Stimulated activated CD8-positive, alpha-beta memory T cell treated with anti-CD3 and anti-CD28 coated beads, Interleukin-7, amount 100 ng/mL, for 24 hours (primary cell): ENCODE measurements at places on chromosomes 2 and 18.

DNA sequence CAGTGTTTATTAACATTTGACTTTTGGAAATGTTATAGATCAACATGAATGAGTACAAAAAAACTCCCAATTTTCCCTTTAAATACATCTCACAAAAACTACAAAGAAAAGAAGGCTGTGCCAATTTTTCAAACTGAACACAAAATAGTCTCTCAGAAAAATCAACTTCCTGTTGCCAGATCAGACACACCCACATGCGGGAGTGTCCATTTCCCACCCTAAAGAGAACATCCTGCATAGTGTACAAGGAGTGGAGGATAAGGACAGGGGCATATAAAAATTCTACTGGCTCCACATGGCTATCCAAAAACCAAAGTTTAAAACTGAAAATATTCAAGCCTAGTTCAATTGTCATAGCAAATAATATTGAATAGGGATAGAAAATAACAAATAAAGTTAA lies 165.3 kb downstream of the ATAD2B start:
- DNase-seq, result no peak

DNA sequence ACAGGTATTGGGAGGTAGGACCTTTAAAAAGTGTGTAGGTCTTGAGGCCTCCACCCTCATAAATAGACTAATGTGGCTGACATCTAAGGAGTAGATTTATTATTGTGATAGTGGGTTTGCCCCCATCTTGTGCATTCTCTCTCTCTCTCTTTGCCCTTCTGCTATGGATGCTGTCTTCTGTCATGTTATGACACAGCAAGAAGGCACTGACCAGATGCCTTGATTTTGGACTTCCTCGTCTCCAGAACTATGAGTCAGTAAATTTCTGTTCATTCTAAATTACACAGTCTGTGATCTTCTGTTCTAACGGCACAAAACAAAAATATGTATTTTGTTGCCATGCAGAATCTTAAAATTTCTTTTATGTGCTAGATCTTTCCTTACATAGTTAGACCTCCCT lies 66.9 kb downstream of the ATAD2B start:
- no peak for DNase-seq

DNA sequence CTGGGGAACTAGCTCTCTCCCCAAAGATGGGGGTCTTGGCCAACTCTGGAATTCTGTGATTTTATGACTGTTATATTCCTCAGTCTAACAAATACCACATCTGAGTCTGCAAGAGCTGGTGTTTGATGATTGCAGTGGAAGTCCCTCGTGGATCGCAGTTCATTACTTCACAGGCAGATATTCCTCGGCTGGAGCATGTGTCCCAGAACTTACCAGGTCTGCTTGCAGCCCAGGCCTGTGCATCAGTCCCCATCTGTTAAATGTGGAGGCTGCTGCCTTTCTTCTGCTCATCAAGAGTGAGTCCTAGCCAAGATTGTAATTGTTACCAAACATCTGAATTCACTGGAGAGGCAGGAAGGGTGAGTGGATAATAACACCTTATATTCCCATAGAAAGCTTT lies 55.5 kb downstream of the PRKCE start:
- DNase-seq, result no peak

DNA sequence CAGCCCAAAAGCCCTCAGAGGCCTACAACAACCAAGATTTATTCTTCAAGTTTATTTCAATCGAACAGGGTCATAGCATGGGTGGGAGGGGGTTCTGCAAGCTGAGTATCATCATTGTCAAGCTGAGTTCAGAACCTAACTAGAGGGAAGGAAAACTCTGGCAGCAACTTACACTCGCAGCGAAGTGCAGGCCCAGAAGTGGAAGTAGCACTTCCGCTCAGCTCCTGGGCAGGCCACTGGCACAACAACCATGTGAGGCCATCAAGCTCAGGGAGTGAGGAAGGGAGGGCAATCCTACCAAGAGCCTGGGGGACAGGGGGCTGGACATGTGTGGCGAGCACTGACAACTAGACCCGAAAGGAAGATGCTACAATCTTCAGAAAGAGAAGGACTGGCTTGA lies 4.8 kb downstream of the UXS1 start:
- no peak for DNase-seq

DNA sequence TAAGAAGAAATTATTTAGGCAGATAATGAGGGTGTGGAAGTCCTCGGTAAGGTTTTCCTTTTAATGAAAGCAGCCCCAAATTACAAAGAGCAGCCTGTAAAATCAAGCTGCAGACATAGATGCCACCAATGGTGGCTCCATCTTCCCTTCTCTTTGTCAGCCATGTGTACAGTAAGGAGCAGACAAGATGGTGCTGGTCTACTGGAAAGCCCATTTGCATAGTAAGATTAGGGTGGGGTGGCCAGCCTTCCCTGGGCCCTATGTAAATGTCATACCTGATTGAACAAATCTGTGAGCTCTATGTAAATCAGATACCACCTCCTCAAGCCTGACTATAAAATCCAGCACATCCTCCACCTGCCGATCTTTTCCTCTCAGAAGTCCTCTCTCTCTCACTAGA lies 154.4 kb upstream of the SERTAD2 start:
- DNase-seq, result no peak

GRCh38 chr2:46030330-46030729 lies 266.9 kb upstream of the EPAS1 start:
- no peak for DNase-seq

DNA sequence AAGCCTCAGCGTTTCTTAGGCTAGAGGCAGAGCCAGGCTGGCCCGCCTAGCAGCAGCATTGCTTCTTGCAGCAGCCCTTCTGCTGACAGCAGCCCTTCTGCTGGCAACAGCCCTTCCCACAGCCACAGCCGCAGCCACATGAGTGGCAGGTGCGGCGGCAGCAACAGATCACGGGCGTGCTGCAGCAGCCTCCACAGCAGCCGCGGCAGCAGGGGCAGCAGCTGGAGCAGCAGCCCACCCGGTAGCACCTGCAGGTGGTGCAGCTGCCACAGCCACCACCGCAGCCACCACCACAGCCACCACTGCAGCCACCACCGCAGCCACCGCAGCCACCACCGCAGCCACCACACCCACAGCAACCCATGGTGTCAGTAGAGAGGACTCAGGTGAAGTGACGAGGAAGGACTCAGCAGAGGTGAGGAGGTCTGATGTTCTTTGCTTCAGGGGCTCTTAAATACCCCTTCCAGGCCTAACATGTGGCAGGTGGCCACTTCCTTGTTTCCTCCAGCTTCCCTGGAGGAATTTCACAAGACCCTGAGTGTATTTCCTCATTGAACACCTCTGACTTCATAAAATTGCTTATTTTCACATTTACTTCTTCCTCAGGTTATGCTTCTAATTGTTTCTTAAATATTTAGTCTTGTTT lies at the start of gene SCYGR6:
Gene SCYGR6, minus strand, starts transcription at position 364 of the 646 bp plus-strand sequence. Its CDS starts 0 bp downstream, at position 364.
- no peak for DNase-seq

DNA sequence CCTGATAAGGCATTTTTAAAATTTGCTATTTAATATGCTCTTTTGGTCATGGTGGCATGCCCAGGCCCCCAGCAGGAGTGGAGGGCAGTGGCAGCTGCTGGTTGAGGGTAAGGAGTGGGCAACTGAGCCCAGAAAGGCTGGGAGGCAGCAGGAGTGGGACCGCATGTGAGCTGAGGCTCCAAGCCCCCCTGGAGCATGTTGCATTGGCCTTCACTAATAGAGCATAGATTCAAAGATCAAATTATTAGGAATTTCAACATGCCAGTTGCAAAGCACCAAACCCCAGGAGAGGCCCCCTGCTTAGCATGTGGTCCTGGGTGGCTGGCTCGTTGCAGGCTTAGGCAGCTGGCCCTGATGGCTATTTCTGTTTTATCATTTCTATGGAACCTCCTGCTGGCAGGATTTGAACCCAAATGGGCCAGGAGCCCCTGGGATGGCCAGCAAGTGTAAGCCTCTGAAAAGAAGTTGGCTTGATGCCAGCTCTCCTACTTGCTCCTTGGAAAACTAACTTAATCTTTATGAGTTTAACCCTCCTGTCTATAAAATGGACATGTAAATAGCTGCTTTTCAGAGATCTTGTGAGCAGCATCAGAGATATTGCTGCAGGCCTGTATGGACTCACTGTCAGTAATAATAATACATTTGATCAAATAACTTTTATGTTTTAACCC lies 42.1 kb upstream of the TMEM131 start:
- no peak for DNase-seq

DNA sequence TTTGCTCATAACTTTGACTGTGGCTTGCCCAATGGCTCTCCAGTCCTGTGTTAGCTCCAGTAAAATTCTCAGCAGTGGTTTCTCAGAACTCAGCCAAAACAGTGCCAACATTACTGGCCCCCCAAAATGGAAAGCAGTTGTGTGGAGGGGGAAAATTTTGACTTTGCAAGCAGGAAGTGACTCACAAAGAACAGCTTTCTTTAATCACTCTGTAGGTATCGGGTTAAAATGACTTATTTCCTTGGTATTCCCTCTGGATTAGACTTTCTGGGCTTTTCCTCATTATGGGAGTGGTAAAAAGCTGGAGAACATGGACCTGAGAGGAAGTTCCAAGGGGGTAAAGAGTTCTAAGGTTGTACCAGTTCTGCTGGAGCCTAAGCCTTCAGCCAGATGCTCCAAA lies 175.7 kb upstream of the RND3 start:
- DNase-seq, result no peak

GRCh38 chr2:85397925-85398331 lies 12.2 kb downstream of the CAPG start:
- no peak for DNase-seq

DNA sequence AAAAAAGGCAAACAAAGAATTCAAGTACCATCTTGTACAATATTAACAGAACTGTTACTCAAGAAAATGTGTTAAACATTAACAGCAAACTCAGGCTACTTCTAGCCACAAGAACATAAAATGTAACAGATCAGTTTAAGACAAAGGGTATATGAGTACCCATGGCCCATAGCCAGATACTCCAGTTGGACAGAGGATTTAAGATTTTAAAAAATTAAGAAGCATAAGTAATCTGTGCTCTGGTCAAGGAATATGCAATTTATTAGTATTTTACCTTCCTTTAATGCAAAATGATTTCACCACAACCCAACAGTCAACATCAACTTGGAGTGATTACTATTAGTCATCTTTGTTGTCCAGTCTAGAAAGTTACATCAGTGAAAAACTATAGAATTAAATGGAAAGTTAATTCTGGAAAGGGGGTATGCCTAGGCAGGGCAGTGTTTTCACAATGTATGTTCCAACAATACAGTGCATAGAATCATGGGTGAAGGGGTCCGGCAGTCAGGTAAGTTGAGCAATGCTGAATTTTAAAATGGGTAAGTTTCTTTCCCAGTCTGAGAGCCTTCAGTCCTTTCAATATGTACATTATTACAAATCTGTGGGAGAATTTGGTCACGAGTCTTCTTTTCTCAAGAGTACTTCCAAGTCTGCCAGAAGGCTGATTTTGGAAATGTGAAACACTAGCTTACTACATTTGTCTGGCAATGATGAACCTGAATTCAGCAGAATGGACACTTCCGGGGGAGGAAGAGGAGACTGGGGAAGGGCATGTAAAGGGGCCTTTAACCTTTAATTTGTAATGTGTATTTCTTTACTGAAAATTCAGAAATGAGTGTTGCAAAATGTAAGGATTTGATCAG lies 34.5 kb downstream of the SFT2D3 start:
- DNase-seq, result no peak

GRCh38 chr18:9249254-9249653 lies 85.3 kb upstream of the TWSG1 start:
- DNase-seq, result no peak

GRCh38 chr18:65398347-65399075 lies 352.3 kb upstream of the CDH7 start:
- no peak for DNase-seq

DNA sequence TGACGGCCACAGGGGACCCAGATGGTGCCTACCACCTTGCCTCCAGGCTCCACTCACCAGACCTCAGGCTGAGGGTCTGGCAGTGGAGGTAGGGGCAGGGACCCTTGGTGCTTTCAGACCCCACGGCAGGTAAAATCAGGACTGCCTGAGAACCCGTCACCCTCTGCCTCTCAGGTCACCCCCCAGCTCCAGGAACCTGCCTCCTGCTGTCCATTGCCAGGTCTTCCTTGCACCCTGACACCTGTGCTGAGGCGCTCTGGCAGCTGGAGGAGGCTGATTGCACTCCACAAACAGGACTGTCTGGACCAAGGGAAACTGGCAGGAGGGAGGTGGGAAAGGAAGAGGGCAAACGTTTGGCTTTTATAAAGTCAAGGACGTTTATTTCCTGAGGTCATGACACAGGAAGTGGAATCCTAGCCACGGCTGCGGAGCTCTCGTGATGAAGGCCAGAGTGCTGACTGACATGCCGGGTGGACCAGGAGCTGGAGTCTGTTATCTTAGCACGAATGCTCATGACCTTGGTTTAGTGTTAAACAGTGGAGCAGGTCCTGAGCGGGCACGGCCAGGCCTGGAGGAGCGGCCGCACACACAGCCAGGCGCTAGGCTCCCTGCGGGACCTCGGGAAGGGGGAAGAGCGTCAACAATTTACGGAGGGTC lies 40.5 kb downstream of the ANO7 start:
- DNase-seq, result no peak

DNA sequence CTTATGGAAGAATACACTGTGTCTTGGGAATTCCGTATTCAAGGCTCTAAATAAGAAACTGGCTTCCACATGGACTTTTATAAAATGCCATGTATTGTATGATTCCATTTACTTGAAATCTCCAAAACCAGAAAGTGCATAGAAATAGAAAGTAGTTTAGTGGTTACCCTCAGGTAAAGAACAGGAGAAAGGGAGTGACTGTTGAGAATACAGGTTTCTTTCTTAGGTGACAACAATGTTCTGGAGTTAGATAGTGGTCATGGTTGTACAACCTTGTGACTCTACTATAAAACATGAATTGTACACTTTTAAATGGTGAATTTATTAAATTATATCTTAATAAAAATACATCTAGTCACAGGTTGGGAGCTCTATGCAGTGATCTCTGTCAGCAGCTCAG lies 481.8 kb downstream of the SPAG16 start:
- no peak for DNase-seq

DNA sequence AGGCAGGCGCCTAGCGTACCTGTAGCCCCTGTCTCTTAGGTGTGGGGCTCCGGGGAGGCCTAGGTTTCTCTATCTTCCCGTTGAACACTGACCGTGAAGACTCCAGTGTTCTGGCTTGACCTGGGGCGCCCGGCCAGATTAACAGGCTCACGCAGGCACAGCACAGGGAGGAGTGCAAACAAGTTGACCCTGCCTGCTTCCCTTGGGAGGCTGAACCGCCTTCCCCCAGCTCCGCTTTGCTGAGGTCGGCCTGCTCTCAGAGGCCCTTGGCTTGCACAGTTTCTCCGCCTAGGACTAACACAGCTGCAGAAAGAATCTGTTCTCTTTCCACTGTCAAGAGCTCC lies 567 bp downstream of the PCYOX1 start:
- no peak for DNase-seq

DNA sequence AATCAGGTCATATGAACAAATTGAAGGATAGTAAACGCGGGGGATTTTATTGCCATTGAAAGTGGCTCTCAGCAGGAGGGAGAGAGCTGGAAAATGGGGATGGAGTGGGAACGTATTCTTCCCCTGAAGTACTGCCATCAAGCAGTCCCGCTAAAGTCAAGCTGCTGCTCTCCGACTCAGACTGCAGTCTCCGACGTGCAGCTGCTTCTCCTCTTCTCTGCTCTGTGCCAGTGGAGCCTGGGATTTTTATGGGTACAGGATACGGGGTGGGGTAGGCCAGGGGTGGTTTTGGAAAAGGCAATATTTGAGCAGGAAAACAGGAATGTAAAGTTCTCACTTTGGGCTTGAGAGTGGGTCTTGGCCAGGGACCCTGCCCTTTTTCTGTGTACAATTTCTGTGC lies 33.0 kb downstream of the KCTD18 start:
- DNase-seq, result no peak

GRCh38 chr2:238239543-238239862 lies 335 bp downstream of the HES6 start:
- DNase-seq, result no peak
